ENCODE measurements at places on chromosomes 1 and 21. TPM values are rescaled to one million over a fixed set of nuclear protein-coding genes. Genes with fewer than 3 reads are reported as not detected.

The LAMC1 gene
- total RNA-seq = 116 TPM

The SMCP gene
- total RNA-seq = not detected

The NTNG1 gene
- total RNA-seq = not detected

The GABRD gene
- total RNA-seq = 0.53 TPM

The CGN gene
- 0.39 TPM for total RNA-seq

The C1orf94 gene
- total RNA-seq = not detected

The FNBP1L gene
- total RNA-seq = 20.6 TPM

The CDK11B gene
- total RNA-seq = 30.4 TPM

The LPAR3 gene
- 13.6 TPM for total RNA-seq

The C1orf115 gene
- total RNA-seq = 9.0 TPM

The MYBPHL gene
- 0.32 TPM for total RNA-seq

The ETV3L gene
- total RNA-seq = not detected

The DCLRE1B gene
- 0.78 TPM for total RNA-seq

The TCEANC2 gene
- total RNA-seq = 4.7 TPM

The TMEM63A gene
- 24.9 TPM for total RNA-seq

The HSD3B2 gene
- not detected for total RNA-seq

The LCE1B gene
- total RNA-seq = not detected

The PBX1 gene
- 69.9 TPM for total RNA-seq

The SPATC1L gene
- total RNA-seq = 5.4 TPM

The NMNAT2 gene
- total RNA-seq = 2.1 TPM

The CYP4Z1 gene
- total RNA-seq = not detected

The FLG2 gene
- total RNA-seq = not detected

The S100A9 gene
- 12.4 TPM for total RNA-seq

The CLEC20A gene
- not detected for total RNA-seq

The PCAT6 gene
- total RNA-seq = 0.44 TPM

The EXTL1 gene
- total RNA-seq = 6.1 TPM

The GJC2 gene
- 1.4 TPM for total RNA-seq

The HFM1 gene
- total RNA-seq = 3.4 TPM

The GPR153 gene
- total RNA-seq = 8.5 TPM

The CACNA1S gene
- not detected for total RNA-seq

The C1orf210 gene
- total RNA-seq = not detected

The CLCNKB gene
- total RNA-seq = 2.9 TPM

The KRTAP20-2 gene
- not detected for total RNA-seq
